Neural progenitor cell (in vitro differentiated cells): ENCODE measurements at places on chromosomes 11 and 22. TPM values are rescaled to one million over a fixed set of nuclear protein-coding genes. Genes with fewer than 3 reads are reported as not detected.

GRCh38 chr22:36815558-36816338 is 1.1 kb downstream of the PVALB start:
- no peak for DNase-seq

The FZD4 gene
- total RNA-seq = 5.8 TPM in 2 replicates

The C22orf42 gene
- total RNA-seq = 0.50 TPM in 1 of 2 replicates, not detected in the other

DNA sequence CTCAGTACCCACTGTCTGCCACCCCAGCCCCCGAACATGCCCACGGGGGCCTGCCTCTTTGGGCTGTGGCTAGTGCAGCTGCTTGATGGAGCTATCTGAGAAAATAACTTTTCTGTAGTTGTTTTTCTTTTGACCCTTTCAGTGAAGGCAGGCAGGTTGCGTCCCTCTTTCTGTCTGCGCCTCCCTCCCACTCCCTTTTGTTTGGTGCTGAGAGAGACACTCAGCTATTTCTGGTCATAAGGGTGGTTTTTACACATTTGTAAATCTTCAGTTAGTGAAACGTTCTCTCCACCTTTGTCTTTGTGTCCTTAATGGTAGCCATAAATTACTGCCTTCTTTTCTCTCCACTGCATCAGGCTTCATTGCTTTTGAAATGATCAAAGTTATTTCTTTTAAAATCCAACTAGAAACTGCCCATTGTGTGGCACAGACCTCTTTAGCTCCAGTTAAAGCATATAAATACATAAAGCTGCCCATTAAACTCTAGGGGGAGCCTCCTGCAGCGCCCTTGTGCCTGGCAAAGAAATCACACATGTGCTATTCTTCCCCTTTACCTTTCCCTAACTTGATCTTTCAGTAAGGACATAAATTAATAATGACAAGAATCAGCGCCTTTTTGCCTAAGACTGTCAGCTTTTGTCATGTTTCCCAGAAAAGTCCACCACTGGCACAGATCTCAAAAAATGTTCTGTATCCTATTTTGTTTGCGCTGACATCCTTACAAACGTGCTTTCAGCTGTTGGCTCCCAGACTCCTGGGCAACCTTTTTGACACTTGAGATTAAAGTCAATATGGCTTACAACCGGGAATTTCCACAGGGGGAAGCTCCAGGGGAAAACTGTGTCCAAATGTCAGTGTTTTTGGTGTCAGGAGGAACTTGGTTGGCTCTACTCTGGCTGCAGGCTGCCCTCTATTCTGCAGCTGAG is 1.7 kb upstream of the SCUBE2 start:
- no peak for DNase-seq

- peak; percentile 40 for DNase-seq
These were observed 1.9 kb downstream of the SLC43A3 start for GRCh38 chr11:57424792-57425564.

DNA sequence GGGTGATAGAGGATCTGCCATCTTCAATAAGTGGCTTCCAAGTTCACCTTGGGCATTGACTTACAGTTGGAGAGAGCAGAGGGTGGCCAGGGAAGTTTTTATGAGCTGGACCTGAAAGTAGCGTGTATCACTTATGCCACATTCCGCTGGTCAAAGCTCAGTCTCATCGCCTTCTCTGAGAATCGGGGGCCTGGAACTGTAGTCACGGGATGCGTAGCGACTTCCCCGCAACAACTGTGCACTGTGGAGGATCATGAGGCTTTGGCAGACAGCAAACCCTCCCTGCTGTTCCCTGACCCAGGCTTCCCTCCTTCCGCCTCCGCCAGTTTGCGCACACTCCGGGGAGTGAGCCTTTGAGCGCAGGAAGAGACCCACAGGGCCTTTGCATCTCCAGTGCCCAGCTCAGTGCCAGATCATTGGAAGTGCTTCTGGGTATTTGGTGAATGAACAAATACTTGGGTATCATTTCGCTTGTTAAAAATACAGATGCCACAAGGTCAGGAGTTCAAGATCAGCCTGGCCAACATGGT is 95.5 kb downstream of the CEP164 start:
- no peak for DNase-seq

- no peak for DNase-seq
These were observed 168.7 kb downstream of the EFCAB6 start for GRCh38 chr22:43643387-43643786.

- no peak for DNase-seq
These were observed 16.0 kb downstream of the CAPRIN1 start for GRCh38 chr11:34067383-34068065.

- DNase-seq = no peak
These were observed 56.9 kb upstream of the EIF3D start for GRCh38 chr22:36585841-36586240.

- DNase-seq = no peak
These were observed 7.3 kb downstream of the APBB1 start for GRCh38 chr11:6411594-6412031.

The C11orf54 gene
- 29.7 and 44.3 TPM in 2 replicates for total RNA-seq

- DNase-seq = no peak
These were observed 115.5 kb downstream of the PHF21B start for GRCh38 chr22:44894321-44894720.
